ENCODE measurements at places on chromosomes 4 and X.

DNA sequence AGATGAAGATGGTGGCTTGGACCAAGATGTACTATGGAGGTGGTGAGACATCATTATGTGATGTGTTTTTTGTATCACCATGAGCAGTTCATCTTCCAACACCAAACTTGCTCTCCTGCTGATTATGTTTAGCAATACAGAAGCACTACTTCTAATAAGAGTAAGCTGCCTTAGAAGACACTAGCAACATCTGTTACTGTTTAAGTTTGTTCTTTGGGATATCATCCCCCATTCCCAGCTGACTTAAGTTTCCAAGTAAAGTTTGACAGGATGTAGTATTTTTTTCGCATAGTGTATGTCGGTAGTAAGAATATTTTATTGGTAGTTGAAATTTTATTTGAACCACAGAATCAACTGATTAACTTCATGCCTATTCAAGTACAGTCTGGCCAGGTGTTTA is 123.5 kb upstream of the BMPR1B start:
- DNase-seq, result no peak

GRCh38 chr4:71807469-71807868 is 23.6 kb upstream of the GC start:
- DNase-seq, result no peak

GRCh38 chr4:82044141-82044993 is 329.4 kb downstream of the HNRNPD start:
- no peak for DNase-seq

GRCh38 chrX:47568656-47569295 is 7.8 kb downstream of the ARAF start:
- no peak for DNase-seq

DNA sequence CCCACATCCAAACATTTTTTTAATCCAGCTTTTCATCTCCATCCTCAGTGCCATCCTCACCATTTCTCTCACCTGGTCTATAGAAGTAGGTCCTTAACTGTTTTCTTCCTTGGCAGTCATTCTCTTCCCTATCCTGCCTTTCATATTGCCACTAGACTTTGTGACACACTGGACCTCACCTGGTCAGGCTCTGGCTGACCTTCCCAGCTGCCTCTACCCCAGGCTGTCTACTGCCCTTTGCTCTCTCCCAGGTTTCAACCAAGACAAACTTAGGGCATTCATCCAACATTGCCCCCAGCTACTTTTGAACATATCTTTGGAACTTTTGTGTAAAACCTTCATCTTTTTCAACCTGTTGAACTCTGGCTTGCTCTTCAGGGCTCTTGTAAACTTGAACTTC is 39.8 kb downstream of the TRAPPC11 start:
- DNase-seq, result no peak

GRCh38 chr4:97396605-97397004 is 746.7 kb downstream of the STPG2 start:
- no peak for DNase-seq

DNA sequence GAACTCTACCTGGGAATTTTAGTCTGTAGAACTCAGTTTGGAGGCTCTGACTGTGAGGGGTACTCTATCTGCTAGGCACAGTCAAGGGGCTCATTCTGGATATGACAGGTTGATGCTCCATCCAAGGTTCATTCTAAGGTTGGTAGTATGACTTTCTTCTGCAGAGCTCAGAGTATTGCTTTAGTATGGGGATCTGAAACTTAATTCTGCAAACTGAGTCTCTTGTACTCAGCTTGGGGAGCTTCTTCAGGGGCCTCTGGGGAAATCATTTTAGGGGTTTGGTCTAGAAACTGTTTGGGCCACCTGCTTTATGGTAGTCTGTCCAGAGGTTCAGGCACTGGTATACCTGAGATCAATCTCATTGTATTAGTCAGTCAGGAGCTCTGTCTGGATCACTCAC is 9.7 kb upstream of the TSR2 start:
- DNase-seq, result no peak

DNA sequence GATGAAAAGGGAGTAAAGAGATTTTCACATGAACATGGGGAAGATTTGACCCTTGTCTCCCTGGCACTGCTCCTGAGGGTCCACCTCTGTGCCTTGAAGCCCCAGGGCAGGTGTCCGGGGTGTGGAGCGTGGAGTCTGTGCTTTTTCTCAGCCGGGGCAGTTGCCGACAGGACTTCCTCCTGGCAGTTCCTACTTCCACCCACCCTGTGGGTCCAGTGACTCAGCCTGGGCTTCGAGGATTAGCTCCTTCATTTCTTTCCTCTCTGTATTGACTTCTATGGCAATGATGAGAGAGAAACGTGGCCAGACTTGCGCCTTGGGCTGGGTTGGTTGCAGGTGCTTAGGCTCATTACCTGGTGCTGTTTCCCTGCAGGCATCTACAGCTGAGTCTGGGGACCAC is 35.9 kb upstream of the CLCN4 start:
- DNase-seq, result no peak

- no peak for DNase-seq
Measured at GRCh38 chr4:6619466-6620255, 20.8 kb upstream of the MRFAP1 start.

DNA sequence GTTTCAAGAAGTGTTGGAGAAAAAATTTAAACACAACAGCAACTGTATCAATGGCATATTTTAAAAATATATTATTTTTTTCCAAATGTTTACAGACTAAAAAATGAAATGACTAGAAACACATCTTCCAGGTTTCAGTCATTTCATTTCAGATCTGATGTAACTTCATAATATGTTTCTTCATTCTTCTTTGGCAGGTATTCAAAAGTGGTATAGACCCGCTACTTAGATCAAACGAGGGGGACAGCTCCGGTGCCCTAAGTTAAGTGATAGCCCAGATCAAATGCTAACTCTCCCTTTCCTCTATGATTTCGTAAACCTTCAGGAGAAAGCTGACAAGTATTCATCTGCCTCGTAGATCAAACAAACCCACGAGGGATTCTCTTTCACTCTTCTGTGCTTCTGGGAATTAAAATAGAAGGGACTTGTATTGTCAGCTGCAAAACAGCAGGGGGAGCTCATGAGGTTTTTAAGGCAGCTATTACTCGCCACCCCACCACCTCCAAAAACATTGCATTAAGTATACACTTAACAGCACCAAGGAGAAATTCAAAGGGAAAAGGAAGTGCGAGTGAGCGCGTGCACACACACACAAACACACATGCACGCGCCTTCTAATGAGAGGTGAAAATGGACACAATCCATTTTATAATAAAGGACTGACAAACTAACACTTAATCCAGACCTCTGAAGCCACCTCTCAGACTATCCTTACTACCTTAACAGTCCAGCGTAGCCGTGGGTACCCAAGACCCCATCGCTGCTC is 21.4 kb downstream of the HELT start:
- peak; percentile 9 for DNase-seq

GRCh38 chr4:123858465-123858864 is 461.9 kb downstream of the SPRY1 start:
- DNase-seq, result no peak

- DNase-seq, result peak; percentile 84
Measured at GRCh38 chr4:169757575-169758184, at the start of gene HPF1. Gene HPF1 (minus strand): TSS chr4:169757944. CDS start chr4:169757877, 67 bp downstream.

DNA sequence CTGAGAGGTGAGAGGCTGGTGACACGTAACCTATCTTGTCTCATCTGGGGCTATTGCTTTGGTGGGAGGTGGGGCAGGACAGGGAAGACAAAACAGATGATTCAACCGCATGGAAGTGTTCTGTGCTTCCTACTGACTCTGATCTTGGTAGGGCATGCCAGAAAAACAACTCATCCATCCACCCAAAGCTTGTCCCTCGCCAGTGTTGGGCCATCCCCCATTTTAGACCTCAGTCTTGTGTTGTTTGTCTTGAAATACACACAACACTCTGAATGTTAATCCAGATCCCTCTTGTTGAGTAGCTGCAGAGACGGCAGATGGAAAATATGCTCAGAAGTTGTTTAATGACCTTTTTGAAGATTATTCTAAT is 377 bp downstream of the CHRNA9 start:
- no peak for DNase-seq

- DNase-seq, result no peak
Measured at GRCh38 chrX:1592470-1593142, 1.2 kb downstream of the AKAP17A start.
